AG09319 (cell line): ENCODE measurements at places on chromosomes 16 and 17.

GRCh38 chr17:14866266-14866665, 398.9 kb downstream of the PMP22 start:
- no peak for DNase-seq

DNA sequence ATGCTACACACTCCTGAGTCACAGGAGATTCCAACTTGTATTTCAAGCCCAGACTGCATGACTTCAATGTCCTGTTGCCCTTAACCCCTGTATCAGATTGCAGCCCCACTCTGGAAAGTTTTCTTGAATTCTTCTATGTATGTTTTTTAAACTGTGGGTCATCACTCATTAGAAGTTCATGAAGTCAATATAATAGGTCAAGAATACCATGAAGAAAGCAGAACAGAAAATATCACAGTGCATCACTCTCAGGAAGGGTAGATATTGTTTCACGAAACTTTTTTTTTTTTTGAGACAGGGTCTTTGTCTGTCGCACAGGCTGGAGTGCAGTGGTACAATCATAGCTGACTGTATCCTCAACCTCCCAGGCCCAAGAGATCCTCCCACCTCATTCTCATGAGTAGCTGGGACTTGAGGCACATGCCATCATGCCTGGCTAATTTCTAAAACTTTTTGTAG, 20.5 kb downstream of the PRKCB start:
- no peak for DNase-seq

GRCh38 chr17:61442136-61442775, 10.0 kb upstream of the TBX4 start:
- DNase-seq = no peak

- DNase-seq = no peak
Measured at GRCh38 chr17:2227025-2227699, 76.4 kb downstream of the SMG6 start.

DNA sequence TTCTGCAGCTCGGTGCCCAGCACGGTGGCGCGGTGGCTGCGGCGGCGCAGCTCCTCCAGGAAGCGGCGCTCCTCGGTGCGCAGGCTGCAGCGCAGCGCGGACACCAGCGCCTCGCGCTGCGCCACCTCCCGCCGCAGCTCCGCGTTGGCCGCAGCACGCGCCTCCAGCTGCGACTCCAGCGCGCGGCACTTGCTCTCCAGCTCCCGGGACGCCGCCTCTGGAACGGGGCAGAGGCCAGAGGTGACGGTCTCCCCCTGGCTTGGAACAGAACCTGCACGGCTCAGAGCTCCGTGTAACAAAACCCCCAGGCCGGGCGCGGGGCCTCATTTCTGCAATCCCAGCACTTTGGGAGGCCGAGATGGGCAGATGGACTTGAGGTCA, 13.2 kb upstream of the CLUH start:
- no peak for DNase-seq

DNA sequence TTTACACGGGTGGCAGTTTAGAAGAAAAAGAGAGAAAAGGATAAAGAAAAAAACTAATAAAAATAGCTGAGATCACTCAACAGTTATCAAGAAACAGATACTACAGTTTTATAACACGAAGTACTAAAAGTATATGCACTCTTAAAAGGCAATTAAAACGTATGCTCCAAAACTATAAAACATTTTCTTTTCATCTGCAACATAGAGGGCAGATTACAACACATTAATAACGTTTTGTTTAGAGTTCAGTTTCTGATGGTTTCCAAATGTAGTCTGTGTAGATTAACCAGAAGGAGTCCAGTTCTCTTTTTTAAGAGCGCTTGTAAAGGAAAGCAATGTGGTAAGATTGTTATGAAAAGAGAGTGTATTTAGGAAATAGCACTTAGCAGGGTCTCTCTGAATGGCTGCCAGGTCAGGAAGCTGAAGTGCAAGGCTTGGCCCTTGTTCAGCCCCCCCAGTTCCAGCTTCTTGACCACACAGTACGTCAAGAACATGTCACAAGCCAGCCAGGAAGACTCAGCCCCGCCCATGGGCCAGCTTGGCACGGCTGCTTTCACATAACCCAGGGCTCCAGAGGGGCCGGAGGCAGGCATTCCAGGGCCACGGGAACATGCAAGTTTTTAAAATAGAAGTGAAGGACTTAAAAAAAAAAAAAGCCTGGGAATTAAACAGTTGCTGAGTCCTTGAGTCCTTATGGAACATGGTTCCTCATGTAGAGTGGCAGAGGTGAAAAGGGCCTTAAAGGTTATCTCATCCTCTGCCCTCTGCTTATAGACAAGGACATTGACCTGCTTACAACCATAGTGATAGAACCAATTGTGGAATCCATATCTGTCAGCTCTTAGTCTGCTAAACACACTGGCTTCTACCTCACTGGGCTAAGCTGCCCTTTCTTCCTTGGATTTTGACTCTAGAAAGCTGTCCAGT, 147.4 kb upstream of the TBX2 start:
- DNase-seq = peak; percentile 99

DNA sequence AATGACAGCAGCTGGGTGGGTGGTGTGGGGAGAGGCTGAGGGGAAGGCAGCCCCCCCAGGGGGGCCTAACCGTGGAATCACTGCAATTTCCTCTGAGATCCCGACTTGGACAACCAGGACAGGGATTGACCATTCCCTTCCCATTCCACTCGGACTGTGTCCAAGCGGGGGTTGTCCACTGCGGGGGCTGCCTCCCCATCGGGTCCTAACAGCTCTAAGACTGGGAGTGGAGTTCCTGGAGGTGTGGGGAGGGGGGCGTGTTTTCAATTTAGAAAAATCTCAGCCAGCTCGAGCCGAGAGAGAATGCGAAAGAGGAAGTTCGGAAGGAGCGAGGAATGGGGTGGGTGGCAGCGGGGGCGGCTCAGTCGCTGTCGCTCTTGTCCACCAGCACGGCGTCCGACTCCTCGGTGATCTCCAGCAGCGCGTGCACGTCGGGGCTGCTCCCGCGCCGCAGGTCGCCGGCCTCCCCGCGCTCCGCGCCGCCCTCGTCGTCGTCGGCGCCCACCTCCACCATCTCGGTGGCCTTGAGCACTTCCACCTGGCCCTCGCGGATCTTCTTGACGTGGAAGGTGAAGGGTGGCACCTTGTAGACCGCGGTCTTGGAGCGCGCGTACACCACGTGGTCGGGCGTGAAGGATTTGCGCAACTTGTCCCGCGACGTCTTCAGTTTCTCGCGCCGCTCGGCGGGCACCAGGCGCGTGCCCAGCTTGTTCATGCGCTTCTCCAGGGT, 16.2 kb upstream of the STAT3 start:
- DNase-seq = no peak

- DNase-seq = no peak
Measured at GRCh38 chr16:4486126-4486893, 10.1 kb downstream of the HMOX2 start.

GRCh38 chr16:58499092-58499511, 841 bp upstream of the NDRG4 start:
- DNase-seq = no peak

GRCh38 chr17:62661337-62661736, 33.9 kb downstream of the MRC2 start:
- no peak for DNase-seq
